ENCODE measurements at places on chromosomes 12 and 14. TPM values are rescaled to one million over a fixed set of nuclear protein-coding genes. Genes with fewer than 3 reads are reported as not detected.

GRCh38 chr12:95646781-95647190 lies 95.5 kb upstream of the USP44 start:
- DNase-seq = no peak

DNA sequence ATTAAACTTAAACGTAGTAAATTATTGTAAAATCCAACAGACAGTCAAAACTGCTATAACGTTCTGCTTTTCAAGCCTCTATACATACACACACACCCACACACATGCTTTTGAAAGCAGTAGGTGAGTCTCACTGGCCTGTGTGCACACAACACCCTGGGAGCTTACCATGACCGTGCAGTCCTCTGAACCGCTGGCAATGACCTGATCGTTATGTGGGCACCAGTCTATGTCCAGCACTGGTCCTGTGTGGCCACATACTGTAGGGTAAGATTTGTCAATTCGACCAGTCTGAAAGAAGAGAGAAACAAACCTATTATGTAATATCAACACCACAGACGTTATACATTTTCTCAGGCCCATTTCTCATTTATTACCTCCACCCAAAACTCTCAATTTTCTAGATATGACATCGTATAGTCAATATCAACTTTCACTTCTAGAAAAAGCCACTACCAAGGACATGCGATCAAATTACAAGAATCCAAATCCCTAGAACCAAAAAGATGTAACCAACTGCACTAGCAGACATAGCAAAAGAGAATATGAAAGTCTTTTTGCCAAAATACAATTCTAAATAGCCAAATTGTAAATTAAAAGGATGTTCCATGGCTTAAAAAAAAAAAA lies 44.5 kb upstream of the SELPLG start:
- no peak for DNase-seq

DNA sequence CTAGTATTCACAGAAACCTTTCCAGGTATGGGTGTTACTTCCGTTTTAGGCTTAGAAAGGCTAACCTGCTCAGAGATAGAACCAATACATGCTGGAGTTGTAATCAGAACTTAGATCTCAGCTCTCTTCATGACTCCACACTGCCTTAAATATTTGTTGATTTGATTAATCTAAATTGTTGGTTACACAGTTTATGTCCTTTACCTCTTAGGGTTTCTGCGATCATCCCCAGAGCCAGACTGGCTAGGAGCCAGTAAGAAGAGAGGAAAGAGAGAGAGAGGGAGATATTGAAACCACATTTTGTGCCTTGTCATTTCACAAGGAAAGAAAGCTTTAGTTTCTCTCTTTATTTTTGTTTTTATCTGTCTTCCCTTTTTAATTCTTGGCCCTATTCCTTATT lies 16.8 kb upstream of the MGP start:
- no peak for DNase-seq

DNA sequence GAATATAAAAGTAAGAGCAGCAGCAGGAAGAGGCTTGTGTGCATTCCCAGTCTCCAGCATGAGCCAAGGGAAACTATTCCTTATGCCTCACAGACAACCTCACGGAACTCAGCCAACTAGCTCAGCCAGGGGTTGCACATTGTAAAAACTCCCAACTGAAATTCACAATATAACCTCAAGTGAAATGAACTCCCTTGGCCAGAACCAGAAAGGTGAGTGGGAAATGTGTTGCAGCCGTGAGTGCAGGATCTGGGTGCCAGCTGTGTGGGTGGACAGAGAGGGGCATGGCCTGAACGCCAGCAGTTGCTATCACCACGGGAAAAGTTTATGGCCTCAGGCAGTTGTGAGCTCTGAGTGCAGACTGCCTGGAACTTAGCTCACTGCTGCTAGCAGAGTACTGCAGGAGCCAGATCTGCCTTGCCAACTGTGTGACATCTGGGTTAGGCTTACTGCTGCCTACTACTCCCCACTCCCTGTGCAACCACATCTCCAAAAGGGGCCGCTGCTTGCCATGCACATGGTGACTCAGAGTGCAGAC lies 2.3 kb upstream of the CLEC1A start:
- DNase-seq = peak; percentile 78

- no peak for DNase-seq
Measured at GRCh38 chr14:105322791-105323556, 8.4 kb downstream of the PACS2 start.

DNA sequence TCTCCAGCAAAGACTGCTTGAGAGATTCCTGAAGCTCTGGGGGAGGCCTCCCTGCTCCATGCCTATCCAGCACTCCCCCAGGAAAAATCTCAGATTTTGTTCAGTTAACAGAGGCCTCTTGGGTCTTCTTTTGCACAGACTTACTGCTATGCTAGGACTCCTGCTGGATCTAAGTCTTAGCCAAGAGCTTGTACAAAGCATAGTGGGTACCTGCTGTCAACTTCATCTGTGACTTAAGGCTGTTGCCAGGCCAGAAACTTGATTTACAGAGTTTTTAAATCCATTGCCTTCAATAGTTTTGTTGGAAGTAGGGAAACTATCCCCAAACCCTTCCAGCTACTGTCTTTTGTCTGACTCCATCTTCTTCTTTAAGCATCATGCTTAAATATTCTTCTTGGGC lies 140.5 kb downstream of the SMOC1 start:
- DNase-seq = no peak

DNA sequence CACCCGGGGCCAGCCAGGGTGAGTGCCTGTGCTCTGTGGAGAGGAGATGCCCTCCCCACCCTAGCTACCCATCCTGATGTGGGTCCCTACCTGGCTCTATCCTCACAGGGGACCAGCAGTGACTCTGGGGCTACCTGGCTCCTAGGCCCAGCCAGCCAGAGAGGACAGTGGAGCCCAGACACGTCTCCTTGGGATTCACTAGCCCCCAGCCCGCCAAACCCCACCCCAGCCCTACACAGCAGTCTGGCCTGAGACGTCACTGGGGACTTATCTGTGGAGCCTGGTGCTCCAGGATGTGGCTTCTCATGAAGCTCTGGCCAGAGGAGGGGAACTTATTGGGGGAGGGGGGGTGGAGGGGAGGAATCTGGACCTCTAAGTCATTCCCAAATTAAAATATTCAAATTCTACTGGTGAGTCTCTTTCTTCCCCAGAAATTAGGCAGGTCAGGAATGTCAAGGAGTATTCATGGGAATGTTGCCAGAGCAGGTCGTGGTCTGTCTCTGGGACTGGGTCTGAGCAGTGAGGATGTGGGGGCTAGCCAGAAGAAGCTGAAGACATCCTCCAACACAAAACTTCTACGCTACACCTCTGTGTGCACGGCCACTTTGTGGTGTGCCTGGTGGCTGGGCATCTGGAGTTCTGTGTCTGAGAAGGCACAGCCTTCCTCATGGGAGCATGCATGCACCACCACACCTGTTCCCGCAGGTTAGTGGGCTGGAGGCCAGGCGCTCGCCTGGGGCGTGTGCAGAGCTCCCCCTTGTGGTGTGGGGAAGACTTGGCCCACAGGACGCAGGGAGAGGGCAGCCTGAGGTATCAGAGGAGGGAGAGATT lies 2.7 kb downstream of the CMTM5 start:
- DNase-seq = peak; percentile 64

DNA sequence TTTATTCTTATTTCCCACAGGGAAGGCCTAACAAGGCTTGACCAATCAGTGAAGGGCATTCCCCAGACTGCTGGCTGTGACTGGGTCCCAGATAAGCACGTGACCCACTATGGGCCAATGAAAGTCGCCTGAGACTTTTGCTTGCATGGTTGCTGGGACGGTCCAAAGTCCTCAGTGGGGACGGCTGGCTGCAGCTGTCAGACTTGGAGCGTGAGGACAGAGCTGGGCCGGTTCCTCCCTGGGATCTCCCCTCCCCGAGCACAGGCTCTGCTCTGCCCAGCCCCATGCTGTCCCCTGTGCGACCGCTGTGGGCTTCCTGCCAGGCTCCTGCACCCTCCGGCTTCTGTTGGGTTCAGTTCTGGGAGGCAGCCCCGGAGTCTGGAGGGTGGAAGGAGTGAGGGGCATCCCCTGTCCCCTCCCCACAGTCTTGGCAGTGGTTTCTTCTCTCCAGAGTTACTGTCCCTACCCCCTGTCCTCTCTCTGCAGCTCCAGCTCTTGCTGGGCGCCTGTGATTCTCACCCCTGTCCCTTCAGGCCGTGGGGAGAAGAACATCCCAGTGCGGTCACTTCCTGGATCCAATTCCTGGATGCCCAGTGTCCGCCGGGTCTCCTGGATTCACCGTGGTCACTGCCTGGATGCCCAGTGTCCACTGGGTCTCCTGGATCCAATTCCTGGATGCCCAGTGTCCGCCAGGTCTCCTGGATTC lies 50.1 kb downstream of the GALNT9 start:
- no peak for DNase-seq

GRCh38 chr14:71783786-71784185 lies 148.4 kb upstream of the RGS6 start:
- DNase-seq = no peak

GRCh38 chr14:64817631-64818030 lies 62.1 kb downstream of the SPTB start:
- DNase-seq = no peak

GRCh38 chr12:127381681-127382080 lies 885.3 kb upstream of the TMEM132C start:
- DNase-seq = peak; percentile 32

GRCh38 chr12:53098354-53098981 lies 1.0 kb downstream of the IGFBP6 start:
- DNase-seq = peak; percentile 71

GRCh38 chr12:79000501-79000900 lies 135.9 kb downstream of the SYT1 start:
- DNase-seq = peak; percentile 10

GRCh38 chr12:39505023-39505422 lies 62.1 kb upstream of the KIF21A start:
- no peak for DNase-seq

- no peak for DNase-seq
Measured at GRCh38 chr14:77488558-77488957, 10.1 kb downstream of the ISM2 start.

- peak; percentile 44 for DNase-seq
Measured at GRCh38 chr12:2244013-2244861, 191.4 kb downstream of the CACNA1C start.

- DNase-seq = no peak
Measured at GRCh38 chr12:53817021-53817389, 65.2 kb upstream of the CISTR start.

Gene ACSS3
- not detected for total RNA-seq

Gene ART4
- total RNA-seq = not detected

Gene SALL2
- 0.09 TPM for total RNA-seq

Gene KCNA1
- total RNA-seq = not detected

Gene VRTN
- total RNA-seq = not detected

Gene TMEM119
- total RNA-seq = not detected

Gene TESPA1
- not detected for total RNA-seq

Data from MCF 10A (cell line).